Activated B cell treated with CpG ODN at 0.5 μM for 24 hours (primary cell): ENCODE measurements at places on chromosomes 2 and 18.

- H3K36me3 ChIP-seq, result no peaks in the 10 kb centered on the region
- peak overlapping the region; percentile 85 for H3K4me3 ChIP-seq
- H3K27me3 ChIP-seq, result no peaks in the 10 kb centered on the region
These were observed 22.5 kb downstream of the TEX44 start for GRCh38 chr2:231615058-231615671.

DNA sequence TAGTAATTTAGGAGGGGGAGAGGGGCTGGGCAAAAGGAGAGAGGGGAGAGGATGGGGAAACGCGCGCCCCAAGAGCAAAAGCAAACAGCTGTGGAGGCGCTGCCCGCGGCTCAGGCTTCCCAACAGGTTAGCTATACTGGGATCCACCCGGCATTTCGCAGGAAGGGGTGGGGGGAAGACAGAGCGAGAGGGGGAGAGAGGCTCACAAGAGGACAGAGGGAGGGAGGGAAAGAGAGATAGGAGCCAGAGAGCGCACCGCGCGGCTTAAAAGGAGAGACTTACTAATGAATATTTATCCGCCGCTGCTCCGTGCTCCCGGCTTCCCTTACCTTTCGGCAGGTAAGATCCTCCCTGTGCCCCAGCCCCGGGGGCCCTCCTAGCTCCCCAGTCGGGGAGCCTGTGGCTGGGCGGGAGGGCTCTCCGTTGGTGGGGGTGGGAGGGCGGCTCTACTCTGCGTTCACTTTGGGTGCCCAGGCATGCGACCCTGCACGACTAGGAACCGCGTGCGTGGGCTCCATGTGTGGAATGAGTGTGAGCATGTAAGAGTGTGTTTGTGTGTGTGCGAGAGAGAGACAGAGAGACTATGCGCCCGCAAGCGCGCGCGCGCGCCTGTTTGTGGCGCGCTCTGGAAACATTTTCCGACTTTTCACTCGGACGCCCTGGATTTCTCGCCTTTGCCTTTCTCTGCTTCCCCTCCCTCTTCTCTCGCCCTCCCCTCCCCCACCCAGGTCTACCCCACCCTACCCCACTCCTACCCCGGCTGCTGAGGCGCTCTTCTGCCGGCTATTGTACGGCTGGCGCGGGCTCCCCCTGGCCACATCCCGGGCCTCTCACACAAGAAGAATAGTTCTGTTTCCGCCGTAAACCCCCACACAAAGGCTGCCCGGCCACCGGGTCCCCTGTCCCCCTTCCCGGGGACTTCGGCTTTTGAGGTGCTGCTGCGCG is 7.2 kb upstream of the SIX3 start:
- peaks cover 63% of the 10 kb centered on the region for H3K27me3 ChIP-seq
- H3K27ac ChIP-seq, result no peak overlapping the region
- H3K4me1 ChIP-seq, result peaks cover 53% of the 10 kb centered on the region
- DNase-seq, result no peak
- no peaks in the 10 kb centered on the region for H3K36me3 ChIP-seq
- no peak overlapping the region for H3K4me3 ChIP-seq

DNA sequence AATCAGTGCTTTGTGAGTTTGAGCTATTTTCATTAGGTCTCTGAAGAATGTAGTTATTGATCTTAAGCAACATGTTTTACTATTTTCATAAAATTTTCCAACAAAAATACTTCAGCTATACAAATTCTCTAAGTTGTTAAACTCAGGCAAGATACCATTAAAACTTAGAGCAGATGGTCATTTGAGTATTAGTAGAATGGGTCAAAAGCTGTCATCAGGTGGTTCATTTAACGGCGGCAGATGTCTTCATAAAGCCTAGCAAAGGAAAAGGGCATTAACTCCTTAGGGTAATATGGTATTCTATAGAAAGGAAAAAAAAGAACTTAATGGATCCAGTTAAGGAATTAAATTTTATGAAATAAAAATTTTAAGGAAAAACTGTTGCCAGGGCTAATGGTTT is 19.2 kb downstream of the MIB1 start:
- H3K27me3 ChIP-seq, result no peaks in the 10 kb centered on the region
- peaks cover 16% of the 10 kb centered on the region for H3K4me1 ChIP-seq
- H3K4me3 ChIP-seq, result no peak overlapping the region

- peaks cover 5% of the 10 kb centered on the region for H3K4me1 ChIP-seq
- H3K4me3 ChIP-seq, result no peak overlapping the region
- H3K36me3 ChIP-seq, result no peaks in the 10 kb centered on the region
- no peak for DNase-seq
- no peak overlapping the region for H3K27ac ChIP-seq
- H3K27me3 ChIP-seq, result peaks cover 2% of the 10 kb centered on the region
These were observed 40.1 kb upstream of the EHBP1 start for GRCh38 chr2:62665446-62665845.

- no peak for DNase-seq
- H3K27ac ChIP-seq, result no peak overlapping the region
- no peak overlapping the region for H3K4me3 ChIP-seq
- peaks cover 8% of the 10 kb centered on the region for H3K4me1 ChIP-seq
- no peaks in the 10 kb centered on the region for H3K27me3 ChIP-seq
- H3K36me3 ChIP-seq, result peaks cover 17% of the 10 kb centered on the region
These were observed 25.3 kb downstream of the MMADHC start for GRCh38 chr2:149562324-149562723.

- no peak overlapping the region for H3K27ac ChIP-seq
- no peaks in the 10 kb centered on the region for H3K36me3 ChIP-seq
- H3K4me3 ChIP-seq, result no peak overlapping the region
- no peaks in the 10 kb centered on the region for H3K27me3 ChIP-seq
- no peaks in the 10 kb centered on the region for H3K4me1 ChIP-seq
These were observed 22.1 kb downstream of the COL5A2 start for GRCh38 chr2:189157456-189157855.

- peaks cover 59% of the 10 kb centered on the region for H3K36me3 ChIP-seq
- H3K4me1 ChIP-seq, result peaks cover 3% of the 10 kb centered on the region
- H3K27ac ChIP-seq, result no peak overlapping the region
- no peaks in the 10 kb centered on the region for H3K27me3 ChIP-seq
These were observed 544.8 kb downstream of the ARHGAP15 start for GRCh38 chr2:143674051-143674450.

GRCh38 chr2:130756053-130756873 is 923 bp downstream of the AMER3 start:
- no peaks in the 10 kb centered on the region for H3K36me3 ChIP-seq
- no peak overlapping the region for H3K27ac ChIP-seq
- no peak for DNase-seq
- no peak overlapping the region for H3K4me3 ChIP-seq
- peaks cover 7% of the 10 kb centered on the region for H3K4me1 ChIP-seq

DNA sequence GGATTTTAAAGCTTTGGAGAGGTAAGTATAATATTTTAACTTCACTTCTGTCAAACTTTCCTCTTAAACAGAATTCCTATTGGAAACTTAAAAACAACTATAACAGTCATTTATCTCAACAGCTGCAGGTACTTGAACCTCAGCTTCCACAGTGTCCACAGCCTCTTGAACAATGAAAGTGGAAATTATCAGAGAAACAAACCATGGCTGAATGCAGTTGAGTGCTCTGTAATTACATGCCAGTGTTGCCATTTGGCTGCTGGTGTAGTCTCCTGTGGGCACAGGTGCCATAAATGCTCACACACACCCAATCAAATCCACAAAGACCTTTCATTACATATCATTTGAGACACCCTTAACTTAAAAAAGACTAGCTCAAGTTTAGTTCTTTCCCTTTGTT is 125.1 kb downstream of the CPS1 start:
- H3K27ac ChIP-seq, result no peak overlapping the region
- no peaks in the 10 kb centered on the region for H3K36me3 ChIP-seq
- H3K4me3 ChIP-seq, result no peak overlapping the region
- H3K27me3 ChIP-seq, result no peaks in the 10 kb centered on the region

DNA sequence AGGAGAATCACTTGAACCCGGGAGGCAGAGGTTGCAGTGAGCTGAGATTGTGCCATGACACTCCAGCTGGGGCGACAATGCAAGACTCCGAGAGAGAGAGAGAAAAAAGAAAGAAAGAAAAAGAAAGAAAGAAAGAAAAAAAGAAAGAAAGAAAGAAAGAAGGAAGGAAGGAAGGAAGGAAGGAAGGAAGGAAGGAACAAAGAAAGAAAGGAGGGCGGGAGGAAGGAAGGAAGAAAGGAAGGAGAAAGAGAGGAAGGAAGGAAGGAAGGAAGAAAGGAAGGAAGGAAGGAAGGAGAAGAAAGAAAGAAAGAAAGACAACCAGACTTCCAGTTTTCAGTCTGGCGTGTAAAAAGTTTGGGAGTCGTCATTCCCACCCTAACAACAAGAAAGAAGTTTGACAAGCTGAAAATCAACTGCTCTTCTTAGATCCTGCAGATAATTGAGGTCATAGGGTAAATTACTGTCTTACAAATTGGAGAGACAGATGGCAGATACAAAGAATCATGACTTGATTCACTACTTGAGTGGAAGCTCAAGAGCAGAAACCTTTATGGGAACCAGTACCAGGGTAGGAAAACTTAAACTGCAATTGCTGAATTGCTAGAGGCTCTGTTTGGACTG is 15.1 kb upstream of the CYP27C1 start:
- no peak overlapping the region for H3K27ac ChIP-seq
- H3K4me1 ChIP-seq, result no peaks in the 10 kb centered on the region
- DNase-seq, result no peak

DNA sequence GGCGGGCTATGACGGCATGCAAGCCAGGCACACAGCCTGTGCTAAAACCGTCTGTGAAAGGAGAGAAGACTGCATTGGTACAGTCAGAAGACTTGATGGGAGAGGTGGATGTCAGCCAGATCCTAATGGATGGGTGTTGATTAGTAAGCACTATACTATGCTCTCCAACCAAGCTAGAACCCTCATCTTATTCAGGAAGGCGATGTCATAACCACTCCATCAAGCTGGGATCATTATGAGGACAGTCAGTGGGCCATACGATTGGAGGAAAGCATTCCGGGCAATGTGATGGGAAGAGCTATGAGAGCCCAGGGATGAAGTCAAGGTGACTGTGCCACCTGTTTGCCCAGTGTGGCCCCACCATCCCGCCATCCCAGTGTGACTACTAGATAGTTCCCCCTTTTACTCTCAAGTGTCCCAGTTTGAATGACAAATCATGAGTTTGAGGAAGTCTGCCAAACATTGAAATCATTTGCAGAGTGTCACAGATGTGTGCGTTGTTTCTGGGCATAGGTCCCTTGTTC is 66.4 kb downstream of the MRPS9 start:
- no peak for DNase-seq
- H3K27ac ChIP-seq, result no peak overlapping the region
- H3K27me3 ChIP-seq, result no peaks in the 10 kb centered on the region
- H3K4me1 ChIP-seq, result peaks cover 6% of the 10 kb centered on the region
- H3K36me3 ChIP-seq, result peaks cover 29% of the 10 kb centered on the region

DNA sequence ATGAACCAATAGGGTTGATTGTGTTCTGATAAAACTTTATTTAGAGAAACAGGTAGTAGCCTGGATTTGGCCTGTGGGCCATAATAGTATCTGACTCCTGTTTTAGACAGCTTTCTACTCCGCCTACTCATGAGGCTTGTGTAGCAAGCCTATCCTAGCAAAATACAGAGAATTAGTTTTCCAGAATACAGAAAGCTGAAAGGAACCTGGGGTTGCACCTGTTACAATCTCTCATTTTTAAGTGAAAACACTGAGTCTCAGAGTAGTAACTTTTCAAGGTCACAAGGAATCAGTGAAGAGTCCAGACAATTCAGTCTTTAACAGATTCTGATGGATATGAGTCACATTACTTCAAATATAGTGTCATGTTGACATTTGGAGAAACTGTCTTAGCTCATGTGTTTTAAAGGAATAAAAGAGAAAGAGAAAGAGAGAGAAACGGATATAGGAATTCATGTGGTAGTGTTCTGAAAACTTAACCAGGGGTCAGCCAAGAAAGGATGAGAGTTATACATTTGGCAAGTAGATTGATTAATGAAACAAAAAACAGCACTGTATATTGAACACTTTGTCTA is 17.0 kb downstream of the ARHGAP28 start:
- H3K27me3 ChIP-seq, result no peaks in the 10 kb centered on the region
- H3K4me1 ChIP-seq, result no peaks in the 10 kb centered on the region
- H3K27ac ChIP-seq, result no peak overlapping the region
- no peak for DNase-seq

- DNase-seq, result no peak
- no peak overlapping the region for H3K4me3 ChIP-seq
- H3K4me1 ChIP-seq, result no peaks in the 10 kb centered on the region
These were observed 100.0 kb upstream of the PIEZO2 start for GRCh38 chr18:11249391-11249790.

GRCh38 chr18:45165871-45166270 is 449.4 kb upstream of the SLC14A2 start:
- H3K27me3 ChIP-seq, result no peaks in the 10 kb centered on the region
- H3K4me1 ChIP-seq, result peaks cover 11% of the 10 kb centered on the region
- DNase-seq, result no peak
- no peak overlapping the region for H3K27ac ChIP-seq
- no peak overlapping the region for H3K4me3 ChIP-seq

GRCh38 chr2:111643759-111644158 is 240.2 kb downstream of the ANAPC1 start:
- H3K36me3 ChIP-seq, result peaks cover 3% of the 10 kb centered on the region
- peaks cover 2% of the 10 kb centered on the region for H3K27me3 ChIP-seq
- H3K4me1 ChIP-seq, result no peaks in the 10 kb centered on the region
- no peak overlapping the region for H3K4me3 ChIP-seq
- no peak for DNase-seq
- H3K27ac ChIP-seq, result no peak overlapping the region
